ENCODE measurements at places on chromosomes 2 and 18. TPM values are rescaled to one million over a fixed set of nuclear protein-coding genes. Genes with fewer than 3 reads are reported as not detected.

NXPH2 gene
- 30.4 TPM for total RNA-seq

MIB1 gene
- 99.2 TPM for total RNA-seq

TTC39C gene
- total RNA-seq, result 41.5 TPM

CYP27A1 gene
- 2.8 TPM for total RNA-seq

ANKRD30BL gene
- total RNA-seq, result 27.9 TPM

SANBR gene
- 89.8 TPM for total RNA-seq

IL37 gene
- not detected for total RNA-seq

PMAIP1 gene
- total RNA-seq, result 1.4 TPM

ZNF519 gene
- total RNA-seq, result 65.7 TPM

FEV gene
- not detected for total RNA-seq
